ENCODE measurements at places on chromosomes 3 and 15.

- no peak for DNase-seq
These were observed 104.0 kb downstream of the NR1I2 start for GRCh38 chr3:119885746-119886530.

DNA sequence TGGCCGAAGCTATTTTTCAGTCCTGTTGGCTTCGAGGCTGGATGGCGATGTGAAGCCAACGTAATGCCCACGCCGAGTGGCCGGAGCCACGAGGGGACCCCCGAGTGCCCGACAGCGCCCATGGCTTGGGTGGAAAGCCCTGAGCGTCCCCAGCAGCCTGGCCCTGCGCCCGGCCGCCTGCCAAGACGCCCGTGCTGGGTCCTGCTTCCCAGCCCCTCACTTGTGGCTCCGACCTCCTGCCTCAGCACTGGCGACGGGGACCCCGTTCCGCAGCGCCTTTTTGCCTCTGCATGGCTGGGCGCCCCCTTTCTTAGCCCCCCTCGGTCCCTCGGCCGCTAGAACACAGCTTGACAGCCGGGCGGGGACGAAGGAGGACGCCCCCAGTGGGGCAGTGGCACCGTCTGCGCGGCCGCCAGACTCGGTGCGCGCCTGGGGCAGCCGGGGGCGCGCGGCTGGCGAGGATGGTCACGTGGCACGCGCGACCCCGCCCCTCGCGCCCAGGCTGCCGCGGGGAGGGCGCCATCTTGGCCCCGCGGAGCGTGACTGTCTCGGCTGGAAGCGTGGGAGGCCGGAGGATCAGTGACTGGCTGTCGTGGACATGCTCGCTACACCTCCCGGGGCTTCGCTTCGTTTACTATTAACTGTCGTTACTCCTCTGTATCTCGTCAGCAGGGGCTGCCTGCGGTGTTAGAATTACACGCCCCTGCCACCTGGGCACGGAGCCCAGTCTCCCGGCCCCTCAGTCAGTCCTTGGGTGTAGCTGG, 626 bp upstream of the GPR176 start:
- DNase-seq: peak; percentile 77

GRCh38 chr3:130621824-130622223, 104.8 kb downstream of the COL6A6 start:
- DNase-seq: no peak

DNA sequence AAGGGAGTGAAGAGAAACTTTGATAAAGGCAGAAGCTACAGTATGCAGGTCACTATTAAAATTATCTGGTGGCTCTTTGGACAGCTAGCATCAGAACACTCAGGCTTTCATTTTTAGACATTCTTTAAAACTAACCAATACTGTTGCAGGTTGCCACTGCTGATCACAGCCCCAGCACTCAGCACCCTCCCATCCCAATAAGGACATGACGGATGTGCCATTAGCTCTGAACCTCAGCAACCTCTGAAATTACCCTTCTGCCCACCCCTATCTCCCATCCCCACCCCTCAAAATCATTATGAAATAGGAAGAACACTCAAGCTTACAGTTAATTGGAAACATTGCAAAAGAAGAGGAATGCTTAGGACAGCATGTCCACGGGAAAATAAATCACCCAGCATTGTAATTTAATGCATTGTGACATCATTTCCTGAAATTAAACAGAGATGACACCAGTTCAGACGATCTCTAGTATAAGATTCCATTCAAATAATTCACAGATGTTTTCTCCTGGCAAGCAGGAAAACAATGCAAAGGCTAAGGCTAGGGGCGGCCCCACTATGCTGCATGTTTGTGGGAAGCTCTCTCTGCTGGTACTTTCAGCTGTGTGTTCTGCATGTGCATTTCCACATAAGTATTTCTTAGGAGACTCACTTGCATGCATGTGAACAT, 71.6 kb downstream of the MEIS2 start:
- DNase-seq: no peak

- peak; percentile 91 for DNase-seq
These were observed at the start of gene SKIL for GRCh38 chr3:170357176-170358041. Gene SKIL, plus strand, starts transcription at chr3:170357715. Its CDS starts 2,617 bp downstream, at chr3:170360332.

DNA sequence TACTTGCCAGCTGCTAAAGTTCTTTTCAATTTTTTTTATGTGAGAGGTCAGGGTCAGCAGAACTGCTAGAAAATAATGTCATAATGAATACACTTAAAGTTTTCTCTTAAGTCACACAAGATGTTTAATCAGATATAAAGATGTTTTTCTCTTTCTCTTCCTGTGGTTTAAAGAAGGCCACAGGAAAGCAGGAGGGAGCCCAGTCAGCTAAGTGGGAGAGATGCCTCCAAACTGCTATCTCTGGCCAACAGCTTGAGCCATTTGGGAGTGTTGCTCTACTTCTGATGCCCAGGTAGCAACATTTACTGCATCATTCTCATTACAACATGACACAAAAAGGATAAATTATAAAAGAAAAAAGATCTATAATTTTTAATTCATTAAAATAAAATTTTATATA, 45.7 kb upstream of the NLGN1 start:
- DNase-seq: no peak

DNA sequence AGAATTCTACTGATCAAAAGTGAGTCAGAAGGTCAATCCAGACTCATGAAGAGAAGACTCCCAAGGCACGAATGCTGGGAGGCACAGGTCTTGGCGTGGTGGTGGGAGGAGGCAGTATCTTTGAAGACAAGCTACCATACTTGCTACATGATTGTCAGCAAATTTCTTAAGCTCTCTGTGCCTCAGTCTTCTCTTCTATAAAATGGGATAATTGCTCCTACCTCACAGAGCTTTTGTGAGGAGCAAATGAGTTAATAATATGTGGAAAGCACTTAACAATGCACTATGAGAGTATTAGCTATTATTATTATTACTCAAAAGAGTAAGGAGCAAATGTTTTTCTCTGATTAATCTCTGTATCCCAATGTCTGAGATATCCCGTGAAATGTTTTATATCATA, 36.2 kb downstream of the EHD4 start:
- no peak for DNase-seq

GRCh38 chr3:37793889-37794591, 67.6 kb upstream of the CTDSPL start:
- DNase-seq: no peak

GRCh38 chr3:11467875-11468274, 175.8 kb downstream of the VGLL4 start:
- DNase-seq: no peak

GRCh38 chr3:20668411-20668810, 482.4 kb upstream of the SGO1 start:
- peak; percentile 7 for DNase-seq

DNA sequence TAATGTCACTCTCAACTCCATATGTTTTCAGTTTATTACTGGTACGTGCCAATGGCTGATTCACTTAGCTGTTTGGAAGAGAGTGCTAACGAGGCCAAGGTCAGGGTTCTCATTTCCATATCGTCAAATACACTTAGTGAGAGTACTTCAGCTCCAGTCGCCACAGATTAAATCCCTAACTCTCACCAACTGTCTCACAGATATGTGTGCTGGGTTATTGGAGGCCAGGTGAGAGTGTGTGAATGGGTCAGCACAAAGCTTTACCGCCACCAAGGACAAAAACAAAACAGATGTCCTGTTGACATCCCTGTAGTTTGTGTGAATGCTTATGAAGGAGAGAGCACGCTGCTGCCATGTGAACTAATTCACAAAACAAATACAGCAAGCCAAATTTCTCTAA, 133.5 kb upstream of the TBL1XR1 start:
- no peak for DNase-seq

- no peak for DNase-seq
These were observed 314.2 kb downstream of the CLSTN2 start for GRCh38 chr3:140249188-140249587.

- peak; percentile 12 for DNase-seq
These were observed 308.4 kb downstream of the PDCD6IP start for GRCh38 chr3:34106879-34107278.

- DNase-seq: no peak
These were observed 53.6 kb upstream of the RBMS3 start for GRCh38 chr3:29227307-29227706.

GRCh38 chr15:54789376-54789775, 407.4 kb downstream of the RSL24D1 start:
- no peak for DNase-seq

DNA sequence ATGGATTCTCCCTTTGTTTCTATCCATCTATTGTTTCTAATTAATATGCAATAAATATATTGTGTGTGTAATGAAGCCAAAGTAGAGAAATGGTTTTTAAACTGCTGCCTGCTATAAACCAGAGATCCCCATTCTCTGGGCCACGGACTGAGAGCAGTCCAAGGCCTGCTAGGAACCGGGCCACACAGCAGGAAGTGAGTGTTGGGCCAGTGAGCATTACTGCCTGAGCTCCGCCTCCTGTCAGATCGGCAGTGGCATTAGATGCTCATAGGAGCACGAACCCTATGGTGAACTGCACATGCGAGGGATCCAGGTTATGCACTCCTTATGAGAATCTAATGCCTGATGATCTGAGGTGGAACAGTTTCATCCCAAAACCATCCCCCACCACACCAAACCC, 85.2 kb upstream of the POMGNT2 start:
- no peak for DNase-seq

- no peak for DNase-seq
These were observed 38.5 kb downstream of the ZBTB20 start for GRCh38 chr3:115108614-115109013.

DNA sequence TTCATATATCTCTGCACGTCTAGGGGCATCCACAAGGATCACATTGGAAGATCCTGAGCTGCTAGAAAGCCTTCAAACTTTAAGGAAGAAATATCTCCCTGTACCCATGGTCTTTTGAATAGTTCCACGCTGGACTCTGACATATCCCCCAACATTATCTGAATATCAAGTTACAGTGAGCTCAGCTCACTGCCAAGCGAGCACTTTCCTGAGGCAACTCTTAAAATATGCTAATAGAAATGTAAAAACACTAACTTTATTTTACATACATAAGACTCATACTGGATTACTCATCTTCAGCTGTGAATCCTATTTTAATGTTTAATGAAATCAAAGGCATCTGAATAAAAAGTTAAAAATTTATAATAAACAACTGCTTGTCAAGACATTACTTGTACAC, 420.2 kb upstream of the CCDC54 start:
- no peak for DNase-seq

- no peak for DNase-seq
These were observed 51.7 kb downstream of the PRICKLE2 start for GRCh38 chr3:64173563-64173962.

DNA sequence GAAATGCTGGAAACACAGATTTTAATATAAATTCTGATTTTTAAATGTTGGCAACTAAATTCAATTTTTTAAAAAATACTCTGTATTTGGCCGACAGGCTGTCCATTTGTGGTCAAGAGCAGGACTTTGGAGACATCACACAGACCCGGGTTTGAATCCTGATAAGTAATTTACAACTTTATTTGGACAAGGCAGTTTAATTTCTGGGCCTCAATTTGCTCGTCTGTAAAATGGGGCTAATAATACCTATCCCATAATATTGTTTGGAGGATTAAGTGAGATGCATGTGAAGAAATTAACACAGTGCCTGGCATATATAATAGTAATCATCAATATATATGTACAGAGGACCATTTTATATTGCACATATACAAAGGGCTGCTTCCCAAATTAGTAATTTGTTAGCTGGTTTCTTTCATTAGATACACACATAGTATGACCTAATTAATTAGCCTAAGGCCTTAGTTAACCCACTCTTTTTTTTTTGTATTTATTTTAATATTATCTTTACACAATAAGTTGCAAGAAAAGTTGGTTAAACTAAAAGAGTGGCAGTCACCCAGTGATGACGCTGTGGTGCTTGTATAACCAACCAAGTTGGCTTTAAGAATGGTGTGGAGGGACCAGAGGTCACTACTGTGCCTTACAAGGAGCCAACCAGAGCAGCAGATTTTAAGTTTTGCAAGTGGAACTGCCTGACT, 665 bp downstream of the PIGB start:
- no peak for DNase-seq

GRCh38 chr3:124558991-124559845, 171.0 kb upstream of the UMPS start:
- DNase-seq: peak; percentile 66

DNA sequence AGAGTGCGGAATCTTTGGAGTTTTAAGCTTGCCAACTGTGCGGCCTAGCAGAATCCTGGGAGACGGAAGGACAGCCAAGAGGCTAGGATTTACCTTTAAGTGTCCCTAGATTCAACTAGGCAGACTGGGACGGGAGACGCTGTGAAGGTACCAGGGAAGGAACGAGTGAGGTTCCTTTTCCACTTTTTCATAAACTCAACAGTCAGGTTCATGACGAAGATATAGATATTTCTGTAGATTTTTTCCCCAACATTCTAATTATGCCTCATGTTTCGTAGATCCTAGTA, 564 bp upstream of the GABPB1 start:
- no peak for DNase-seq

DNA sequence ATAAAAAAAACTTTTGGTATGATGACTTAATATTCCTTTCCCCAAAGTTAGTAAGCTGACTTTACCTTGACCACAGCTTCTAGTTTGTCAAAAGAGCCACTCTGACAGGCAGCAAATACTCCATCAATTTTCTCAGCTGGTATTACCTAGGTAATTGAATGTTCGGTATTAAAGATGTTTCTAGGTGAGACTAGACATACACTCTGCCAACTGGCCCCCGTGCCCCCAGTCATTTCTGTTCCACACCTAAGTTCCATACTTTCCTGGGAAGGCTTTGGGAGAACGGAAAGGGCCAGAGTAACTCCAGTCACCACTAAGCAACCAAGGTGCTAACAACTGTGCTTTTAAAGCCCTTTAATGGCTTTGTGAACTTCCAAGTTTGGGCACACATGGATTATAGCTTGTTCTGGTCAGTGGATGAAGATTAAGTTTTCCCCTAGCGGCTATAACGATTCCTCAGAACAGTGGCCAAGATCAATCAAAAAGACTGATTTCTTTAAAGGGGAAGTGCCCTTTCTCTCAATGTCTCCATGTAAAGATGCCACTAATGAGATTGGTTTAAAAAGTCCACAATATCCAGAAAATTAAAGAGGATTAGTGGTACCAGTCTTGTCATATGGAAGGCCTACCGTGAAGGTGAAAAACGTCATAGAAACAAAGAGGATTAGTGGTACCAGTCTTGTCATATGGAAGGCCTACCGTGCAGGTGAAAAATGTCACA, 7.0 kb downstream of the EIF4A2 start:
- DNase-seq: no peak

GRCh38 chr3:122730240-122730639, 49.6 kb downstream of the PARP14 start:
- no peak for DNase-seq

DNA sequence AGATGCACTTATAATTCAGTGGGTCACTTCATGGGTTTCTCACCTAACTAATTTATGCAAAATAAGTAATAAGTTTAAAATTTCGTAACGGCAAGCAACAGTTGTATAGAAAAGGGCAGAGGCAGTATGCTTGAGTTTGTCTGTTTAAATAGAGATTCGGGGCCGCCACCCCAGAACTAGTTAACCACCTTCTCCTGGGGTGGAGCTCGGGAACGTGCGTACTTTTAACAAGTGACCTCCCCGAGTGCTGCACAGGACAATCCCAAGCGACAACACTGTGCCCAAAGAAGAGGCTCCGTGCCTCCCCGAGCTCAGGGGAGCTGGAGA, 439 bp downstream of the SSR3 start:
- DNase-seq: no peak

Data from nucleus accumbens (tissue), 56 donors.